ENCODE measurements at places on chromosomes 5 and 9. TPM values are rescaled to one million over a fixed set of nuclear protein-coding genes. Genes with fewer than 3 reads are reported as not detected.

Gene PCDHA4
- 1.0 TPM for total RNA-seq

DNA sequence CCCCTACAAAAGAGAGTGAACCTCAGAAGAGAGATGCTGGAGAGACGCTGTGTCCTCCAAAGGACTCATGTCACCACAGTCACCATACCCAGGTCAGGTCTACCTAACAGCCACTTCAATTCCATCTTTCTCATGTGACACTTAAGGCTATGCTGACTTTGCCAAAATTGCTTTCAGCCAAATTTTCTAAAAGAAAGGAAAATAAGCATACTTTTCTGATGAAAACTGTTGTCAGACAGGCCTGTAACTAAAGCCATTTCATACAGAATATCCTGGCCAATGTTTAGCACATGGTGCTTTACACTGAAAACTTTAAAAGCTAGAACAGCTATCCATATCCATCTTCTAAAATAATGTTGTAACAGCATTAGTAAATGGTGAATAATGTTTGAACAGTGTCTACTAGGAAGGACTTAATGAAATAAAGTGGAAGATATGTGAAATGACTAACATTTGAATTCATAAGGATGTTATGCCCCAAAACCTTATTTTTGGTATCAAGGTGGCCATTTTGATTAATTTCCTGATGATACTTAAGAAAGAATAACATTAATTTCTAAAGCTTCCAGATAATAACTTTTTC lies 97.2 kb downstream of the NFIB start:
- no peak for DNase-seq

Gene TMEM38B
- 34.7 TPM for total RNA-seq

DNA sequence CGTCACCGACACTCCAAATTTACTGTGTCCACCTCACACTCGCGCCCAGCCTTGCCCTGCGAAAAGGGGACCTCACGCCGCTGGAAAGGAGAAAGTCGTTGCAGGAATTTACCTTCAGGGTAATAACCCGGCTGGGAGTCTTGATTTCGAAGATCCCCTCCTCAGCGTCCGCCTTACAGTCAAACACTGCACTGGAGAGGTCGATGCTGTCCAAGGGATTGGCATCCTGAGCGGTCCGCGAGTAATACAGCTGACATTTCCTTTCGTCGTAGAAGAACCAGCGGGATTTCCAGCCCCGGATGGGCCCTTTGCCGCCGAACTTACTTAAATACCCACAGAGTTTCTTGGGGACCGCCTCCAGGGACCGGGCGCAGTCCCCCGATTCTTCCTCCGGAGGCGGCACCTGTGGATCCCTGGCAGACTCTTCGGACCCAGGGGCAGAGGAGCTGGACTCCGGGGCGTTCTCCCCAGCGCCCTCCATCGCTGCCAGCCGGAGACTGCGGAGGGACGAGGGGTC lies 330 bp downstream of the TBC1D2 start:
- peak; percentile 66 for DNase-seq

DNA sequence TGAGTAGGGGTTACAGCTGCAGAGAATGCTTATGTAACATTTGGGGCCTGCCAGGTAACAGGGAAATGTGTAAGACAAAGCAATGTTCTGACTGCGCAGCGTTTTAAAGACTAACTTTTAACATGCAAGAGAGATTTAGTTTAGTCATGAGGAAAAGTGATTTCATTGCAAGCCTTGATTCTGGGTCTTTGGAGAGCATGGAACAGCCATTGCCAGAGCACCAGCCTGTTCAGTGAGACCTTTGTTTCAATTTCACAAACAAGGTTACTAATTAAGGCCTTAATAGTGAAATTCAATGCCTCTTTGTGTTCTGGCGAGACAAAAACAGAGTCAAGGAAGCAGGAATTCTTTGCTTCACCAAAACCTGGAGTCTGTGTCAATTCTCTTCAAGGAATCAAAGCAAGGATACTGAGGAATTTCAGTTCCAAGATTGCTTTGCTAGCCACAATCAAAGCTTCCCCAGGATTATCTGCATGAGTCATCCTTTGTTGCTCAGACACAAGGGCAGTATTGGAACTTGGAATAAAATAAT lies 14.4 kb downstream of the CKMT2 start:
- DNase-seq, result no peak

DNA sequence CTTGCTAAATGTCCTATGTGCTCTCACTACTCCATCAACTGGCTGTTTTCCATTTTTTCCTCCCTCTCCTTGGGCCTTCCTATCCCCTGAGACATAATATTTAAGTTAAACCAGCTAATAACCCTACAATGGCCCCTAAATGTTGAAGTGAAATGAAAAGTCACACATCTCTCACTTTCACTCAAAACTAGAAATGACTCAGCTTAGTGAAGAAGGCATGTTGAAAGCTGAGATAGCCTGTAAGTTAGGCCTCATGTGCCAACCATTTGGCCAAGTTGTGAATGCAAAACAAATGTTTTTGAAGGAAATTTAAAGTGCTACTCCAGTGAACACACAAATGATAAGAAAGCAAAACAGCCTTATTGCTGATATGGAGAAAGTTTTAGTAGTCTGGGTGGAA lies 48.8 kb upstream of the CDH10 start:
- DNase-seq, result no peak

Gene TPPP
- total RNA-seq, result not detected

- DNase-seq, result no peak
These were observed 46.9 kb upstream of the HSD17B4 start for GRCh38 chr5:119405419-119405818.

GRCh38 chr5:39670391-39670790 lies 245.6 kb upstream of the DAB2 start:
- DNase-seq, result no peak

- DNase-seq, result no peak
These were observed 19.7 kb downstream of the RIOK2 start for GRCh38 chr5:97163360-97163764.

Gene TMC1
- not detected for total RNA-seq

DNA sequence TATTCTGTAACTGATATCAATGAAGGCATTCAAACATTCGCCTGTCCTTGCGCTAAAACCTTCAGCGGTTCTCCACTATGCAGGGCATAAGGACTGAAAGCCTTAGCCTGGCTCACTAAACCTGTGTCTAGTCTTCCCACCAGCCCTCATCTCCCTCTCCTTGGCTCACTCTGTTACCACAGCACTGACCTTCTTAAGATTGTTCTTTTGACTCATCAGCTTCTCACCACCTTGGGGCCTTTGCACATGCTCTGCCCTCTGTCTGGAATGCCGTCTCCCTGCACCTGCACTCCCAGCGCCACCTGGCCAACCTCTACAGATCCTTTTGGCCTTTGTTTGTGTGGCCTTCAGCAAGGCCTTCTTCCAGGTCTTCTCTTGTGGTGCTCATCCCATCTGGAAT lies 131.8 kb upstream of the IER5L start:
- no peak for DNase-seq

DNA sequence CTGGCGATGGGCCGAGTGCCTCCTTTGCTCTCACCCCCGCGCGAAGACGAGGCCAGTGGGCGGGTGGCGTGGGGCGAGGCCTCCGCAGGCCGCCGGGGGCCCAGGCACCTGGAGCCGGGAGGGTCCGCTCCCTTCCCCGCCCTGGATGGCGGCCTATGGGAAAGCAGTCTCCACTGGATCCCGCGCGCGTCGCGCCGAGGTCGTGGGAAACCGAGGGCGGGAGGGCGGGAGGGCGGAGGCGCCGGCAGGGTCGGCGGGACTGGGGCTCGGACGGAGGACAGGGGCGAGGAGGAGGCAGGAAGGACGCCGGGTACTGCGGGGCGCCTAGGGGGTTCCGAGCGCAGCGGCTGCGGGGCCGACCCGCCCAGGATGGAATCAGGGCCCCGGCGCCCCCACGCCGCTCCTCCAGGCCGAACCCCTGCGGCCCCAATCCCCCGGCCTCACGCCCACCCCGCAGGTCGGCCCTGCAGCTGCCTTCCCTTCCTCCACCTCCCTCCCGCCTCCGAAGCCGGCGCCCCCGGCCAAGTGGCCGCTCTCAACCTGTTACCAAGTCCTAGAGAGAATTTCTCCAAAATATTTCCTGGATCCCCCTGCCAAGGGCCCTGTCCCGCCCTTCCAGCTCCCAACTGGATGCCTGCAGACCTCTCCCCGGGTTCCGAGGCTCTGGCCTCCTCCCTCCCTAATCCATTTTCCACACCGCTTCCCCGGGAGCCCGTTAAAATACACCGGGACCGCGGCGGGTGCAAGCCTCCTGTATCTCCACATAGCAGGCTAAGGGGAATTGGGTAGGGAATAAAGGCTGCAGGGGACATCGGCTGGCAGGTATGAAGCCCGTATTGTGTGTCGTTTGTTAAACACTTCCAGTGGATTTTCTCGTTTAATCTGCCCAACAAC lies 146.3 kb downstream of the ERCC6L2 start:
- DNase-seq, result no peak

Data from Daoy (cell line).